ENCODE measurements at places on chromosomes 5 and 9.
A peak's percentile ranks its signal among the peaks of the same experiment; 100 is the strongest.

- DNase-seq = no peak
These were observed 287.8 kb downstream of the TLR4 start for GRCh38 chr9:117992006-117992405.

GRCh38 chr5:53568871-53569270 lies 8.4 kb downstream of the NDUFS4 start:
- no peak for DNase-seq

DNA sequence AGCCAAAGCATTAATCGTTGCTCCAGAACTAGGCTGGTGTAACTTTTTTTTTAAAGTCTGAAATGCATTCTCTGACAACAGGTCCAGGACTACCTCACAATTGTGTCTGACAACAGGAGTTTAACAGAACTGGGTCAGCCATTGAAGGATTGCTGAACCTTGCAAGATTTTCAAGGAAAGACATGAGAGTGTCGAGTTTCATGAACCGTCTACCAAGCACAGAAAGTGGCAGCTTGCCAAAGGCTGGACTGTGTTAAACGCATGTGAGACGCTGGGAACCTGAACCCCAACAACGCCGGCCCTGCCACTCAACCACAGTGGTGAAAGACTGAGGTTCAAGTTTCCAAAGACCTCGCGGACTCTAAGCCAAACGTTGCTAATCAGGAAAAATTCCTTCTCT lies 79.1 kb downstream of the LHFPL2 start:
- no peak for DNase-seq

GRCh38 chr5:34587355-34588241 lies 68.5 kb upstream of the RAI14 start:
- peak; percentile 58 for DNase-seq

DNA sequence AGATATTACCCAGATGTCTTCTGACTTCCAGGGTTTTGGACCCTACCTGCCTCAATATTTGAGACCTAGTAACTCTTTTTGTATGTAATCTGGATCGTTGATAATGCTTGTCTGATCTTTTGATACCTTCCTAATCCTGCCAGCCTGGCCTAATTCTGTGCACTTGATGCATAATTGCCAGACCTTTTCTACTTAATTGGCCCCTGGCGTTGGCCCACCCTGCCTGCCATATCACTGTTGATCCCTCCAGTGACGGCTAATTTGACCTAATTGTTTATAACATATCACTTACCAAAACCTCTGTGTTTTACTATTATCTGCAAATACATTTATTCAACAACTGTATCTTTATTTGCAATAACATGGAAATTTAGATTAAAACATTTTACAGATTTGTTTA lies 49.0 kb downstream of the SLC44A1 start:
- DNase-seq = no peak

DNA sequence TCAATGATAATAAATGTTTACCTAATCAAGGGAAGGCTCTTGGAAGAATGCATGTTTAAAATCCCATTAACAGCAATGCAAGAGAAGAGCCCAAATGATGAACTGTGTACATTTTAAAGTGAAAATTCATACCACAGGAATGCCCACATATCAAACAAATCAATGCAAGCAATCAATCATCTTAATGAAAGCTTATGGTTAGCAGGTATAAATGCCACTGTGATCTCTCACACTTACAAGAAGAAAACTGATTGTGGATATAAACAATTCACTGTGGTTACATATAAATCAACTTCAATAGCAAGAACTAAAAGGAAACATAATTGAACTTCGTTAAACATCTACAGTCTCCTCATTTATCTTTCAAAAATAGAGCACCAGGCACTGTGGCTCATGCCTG lies 161.0 kb upstream of the RORB start:
- no peak for DNase-seq

- DNase-seq = no peak
These were observed 11.0 kb upstream of the TNFSF8 start for GRCh38 chr9:114941376-114941775.

DNA sequence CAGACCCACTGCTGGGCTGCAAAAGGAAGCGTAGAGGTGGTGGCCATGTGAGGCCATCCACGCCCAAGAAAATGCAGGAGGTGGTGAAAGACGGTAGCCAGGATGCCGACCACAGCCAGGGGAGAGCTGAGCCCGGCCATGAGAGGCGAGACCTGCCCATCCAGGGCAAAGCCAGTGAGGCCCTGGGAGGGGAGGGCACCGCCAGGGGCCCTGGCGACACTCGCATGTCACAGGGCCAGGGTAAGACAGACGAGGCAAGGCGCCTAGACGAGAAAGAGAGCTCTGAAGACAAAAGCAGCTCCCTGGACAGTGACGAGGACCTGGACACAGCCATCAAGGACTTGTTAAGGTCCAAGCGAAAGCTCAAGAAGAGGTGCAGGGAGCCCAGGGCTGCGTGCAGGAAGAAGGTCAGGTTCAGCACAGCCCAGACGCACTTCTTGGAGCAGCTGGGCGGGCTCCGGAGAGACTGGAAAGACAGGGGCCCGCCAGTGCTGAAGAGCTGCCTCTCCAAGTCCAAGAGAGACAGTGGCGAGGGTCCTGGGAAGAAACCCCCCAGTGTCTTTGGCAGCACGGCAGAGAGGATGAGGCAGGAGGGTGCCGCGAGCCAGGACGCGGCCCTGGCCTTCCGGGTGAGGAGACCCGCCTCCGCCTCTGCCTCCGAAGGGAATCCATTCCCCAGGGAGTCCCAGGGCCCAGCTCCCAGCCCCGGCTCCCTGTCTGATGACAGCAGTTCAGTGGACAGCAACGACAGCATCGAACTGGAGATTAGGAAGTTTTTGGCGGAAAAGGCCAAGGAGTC lies 6.9 kb downstream of the PPP1R26 start:
- no peak for DNase-seq

DNA sequence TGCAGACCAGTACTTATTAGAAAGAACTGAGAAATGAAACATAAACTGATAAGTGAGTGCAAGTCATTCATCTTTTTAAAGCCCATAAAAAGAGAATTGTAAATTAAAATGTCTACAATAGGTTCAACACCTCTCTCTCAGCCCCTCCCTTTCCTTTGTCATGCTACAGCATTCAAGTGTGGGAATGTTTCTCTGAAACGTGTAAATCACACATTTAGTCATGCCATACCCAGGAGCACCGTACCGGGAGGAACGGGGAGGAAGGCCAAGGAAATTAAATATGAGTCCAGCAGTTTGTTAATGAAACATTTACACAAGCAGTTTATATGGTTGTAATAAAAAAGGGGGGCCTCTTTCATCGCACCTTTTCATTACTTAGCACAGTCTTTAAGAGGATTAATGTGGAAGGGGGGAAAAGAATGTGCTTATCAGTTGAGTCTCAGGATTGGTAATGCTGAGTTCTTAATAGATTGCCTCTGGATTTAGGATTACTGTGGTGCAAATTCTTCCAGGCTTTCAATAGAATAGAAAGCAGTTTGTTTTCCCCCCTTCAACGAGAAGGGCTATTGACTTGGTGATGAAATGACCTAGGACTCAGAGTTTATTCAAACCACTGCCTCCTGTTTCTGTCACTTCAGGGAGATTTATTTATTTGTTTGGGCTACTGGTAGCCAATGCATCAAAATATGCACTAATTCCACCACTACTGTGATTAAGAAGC lies 176.0 kb upstream of the ZNF608 start:
- DNase-seq = peak; percentile 65

- DNase-seq = no peak
These were observed 63.0 kb downstream of the WWC1 start for GRCh38 chr5:168354397-168354796.

DNA sequence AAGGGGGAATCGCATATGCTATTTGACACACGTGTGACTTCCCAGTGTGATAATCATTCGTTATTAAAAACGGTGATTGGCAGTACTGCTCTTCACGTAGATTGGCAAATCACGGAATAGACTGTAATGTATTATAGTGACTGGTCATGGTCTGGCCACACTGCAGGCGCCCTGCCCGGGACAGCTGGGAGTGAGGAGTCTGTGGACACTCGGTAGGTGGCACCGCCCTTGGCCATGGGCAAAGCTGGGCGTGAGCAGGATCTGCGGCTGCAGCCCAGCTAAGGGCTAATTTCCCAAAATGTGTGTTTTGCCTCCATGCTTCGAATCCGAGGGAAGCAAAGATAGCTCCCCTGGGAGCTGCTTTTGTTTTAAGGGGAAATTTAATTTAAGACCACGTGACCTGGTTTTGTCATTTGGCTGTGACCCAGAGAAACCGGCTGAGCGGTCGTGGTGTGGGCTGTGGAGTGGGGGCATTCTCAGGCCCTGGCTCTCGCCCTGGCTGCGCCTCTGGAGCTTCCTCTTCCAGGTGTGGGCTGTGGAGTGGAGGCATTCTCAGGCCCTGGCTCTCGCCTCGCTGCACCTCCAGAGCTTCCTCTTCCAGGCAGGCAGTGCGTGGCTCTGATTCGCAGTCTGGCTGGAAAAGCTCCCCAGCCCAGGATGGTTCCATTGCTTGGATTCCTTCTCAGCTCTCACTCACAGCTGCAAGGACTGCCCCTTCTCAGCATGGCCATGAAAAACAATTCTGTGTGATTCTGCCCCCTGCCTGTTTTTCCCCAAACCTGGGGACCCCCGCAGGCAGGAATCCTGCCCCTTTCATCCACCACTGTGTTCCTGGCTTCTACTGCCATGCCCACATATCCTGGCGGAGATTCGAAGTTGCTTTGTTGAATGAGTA lies 131.1 kb downstream of the OLFM1 start:
- no peak for DNase-seq

- DNase-seq = no peak
These were observed 295.9 kb downstream of the NFIB start for GRCh38 chr9:14018081-14018480.

DNA sequence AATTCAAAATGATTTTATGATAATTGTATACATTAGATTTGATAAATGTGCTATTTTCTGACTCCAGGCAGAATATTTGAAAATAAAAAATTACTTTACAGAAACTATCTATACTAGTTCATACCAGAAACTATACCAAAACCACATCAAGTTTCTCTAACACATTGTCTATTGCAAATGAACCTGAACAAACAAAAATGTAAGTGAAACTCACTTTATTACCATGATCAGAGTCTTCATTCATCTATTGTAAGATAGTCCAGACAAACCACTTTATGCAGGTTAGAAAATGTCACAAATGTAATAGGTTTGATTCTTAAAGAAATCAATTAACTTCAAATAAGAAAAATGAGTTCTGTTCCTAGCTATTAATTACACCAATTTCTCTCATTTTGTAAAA lies 99.4 kb downstream of the OXCT1 start:
- DNase-seq = peak; percentile 56
